ENCODE measurements at places on chromosomes 1 and 21.

DNA sequence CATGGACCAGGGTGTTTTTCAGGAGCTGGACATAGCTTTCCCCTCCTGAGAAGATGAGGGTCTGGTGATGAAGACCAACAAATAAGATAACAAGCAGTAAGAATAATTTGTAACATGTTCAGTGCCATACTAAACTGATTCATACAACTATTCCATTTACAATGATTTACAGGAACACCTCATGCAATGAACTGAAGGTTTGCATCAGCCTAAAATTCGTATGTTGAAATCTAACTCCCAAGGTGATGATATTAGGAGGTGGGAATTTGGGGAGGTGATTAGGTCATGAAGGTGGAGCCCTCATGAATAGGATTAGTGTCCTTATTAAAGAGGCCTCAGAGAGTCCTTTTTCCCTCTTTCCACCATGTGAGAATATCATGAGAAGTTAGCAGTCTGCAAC, 15.9 kb upstream of the NIBAN1 start:
- no peak for DNase-seq

DNA sequence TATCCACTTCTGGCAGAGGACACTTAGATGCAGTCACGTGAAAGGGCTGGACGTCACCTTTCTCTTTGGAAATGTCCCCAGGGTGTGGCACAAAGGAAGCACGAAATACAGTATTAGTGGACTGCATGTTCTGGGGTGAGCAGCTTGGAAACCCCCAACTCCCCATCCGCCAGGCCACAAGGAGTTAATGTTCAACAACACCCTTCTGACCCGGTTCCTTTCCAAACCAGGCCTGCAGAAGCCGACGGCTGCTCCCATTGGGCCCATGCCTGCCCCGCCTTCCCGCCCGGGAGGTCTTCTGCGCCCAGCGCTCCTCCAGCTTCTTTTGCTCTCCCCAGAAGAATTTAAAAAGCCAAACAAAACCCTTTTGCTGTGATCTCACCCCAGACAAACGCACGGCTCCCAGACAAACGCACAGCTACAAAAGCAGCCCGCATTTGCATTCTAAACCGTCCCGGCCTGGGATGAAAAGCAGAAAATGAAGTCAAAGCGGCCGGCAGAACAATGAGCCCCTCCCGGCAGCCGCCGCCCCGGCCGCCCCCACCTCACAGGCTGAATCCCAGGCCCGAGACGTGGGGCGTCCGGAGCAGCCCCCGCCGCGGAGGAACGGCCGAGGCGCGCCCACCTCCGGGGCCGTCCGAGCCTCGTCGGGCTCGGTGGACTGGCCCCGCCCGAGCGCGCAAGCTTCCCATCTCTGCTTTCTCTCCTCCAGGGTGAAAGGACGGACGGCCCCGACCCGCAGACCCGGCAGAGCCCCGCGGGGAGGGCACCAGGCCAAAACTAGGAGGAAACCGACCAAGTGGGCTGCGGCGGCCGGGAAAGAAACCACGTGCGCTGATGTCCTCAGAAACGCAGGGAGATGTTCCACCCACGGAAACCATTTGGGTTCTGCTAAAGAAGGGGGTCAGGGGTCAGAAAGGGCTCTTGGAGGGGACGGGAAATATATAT, 101.9 kb downstream of the PLPP3 start:
- DNase-seq = no peak

DNA sequence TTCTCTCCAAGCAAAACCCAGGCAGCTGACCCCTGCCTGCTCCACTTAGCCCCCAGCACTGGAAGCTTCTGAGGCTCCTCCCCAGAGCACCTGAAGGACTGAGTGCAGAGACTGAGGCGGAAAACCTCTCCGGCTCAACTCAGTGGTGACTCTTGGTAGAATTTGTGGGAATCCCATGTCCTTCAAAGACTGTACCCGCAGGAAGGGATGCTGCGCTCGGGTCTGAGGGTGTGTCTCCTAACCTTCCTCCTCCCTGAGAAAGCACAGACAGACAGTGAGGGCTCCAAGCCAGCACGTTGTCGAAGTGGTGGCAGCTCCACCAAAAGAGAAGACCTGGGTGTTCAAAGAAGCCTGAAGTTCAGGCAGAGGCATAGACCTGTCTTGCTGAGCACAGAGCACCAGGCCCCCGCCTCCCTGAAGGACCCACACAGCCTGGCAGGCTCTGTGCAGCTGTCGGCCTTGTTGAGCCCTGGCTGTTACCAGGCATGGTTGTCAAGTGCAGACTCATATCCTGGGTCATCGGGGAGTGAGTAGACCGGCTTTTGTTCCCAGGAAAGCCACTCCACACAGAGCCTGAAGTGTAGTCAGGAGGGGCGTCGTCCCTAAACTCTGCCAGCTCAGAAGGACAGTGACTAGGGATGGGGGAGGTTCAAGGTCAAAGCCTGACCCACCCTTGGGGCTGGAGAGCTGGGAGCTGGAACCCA, 36.7 kb downstream of the CSMD2 start:
- DNase-seq = no peak

- peak; percentile 64 for DNase-seq
Observed at GRCh38 chr1:47710329-47711071, 272.7 kb downstream of the FOXD2 start.

DNA sequence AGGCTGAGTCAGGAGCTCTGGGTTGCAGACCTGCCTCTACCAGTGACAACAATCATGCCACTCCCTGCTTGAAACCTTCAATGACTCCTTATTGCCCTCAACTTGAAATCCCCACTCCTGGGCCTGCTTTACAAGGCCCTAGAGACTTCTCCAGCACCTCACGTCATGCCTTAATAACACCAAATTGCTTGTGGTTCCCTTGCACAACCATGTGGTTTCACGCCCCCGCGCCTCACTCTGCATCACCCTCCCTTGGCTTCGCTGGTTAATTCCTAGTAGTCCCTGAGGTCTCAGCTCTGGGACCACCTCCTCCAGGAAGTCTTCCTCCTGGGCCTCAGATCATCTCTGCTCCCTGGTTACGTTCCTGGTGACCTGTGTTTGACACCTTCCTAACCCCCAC, 33.0 kb downstream of the EPHA2 start:
- no peak for DNase-seq

DNA sequence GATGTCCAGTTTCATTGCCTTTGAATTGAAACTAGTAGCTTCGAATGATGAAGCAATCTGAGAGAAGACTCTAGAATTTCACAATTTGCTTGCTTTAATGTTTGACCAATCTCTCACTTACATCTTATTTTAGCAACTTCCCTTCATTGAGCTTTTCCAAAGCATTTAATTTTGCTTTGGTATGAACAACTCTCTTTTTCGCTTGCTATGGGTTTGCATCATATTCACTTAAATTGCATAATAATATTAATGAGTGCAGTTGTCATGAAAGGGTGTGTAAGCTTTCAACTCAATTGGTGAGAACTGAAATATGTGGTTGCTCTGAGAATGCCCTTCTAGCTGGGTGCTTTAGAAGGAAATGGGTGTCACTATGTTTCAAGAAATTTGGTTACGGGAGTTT, 309.2 kb downstream of the HLX start:
- no peak for DNase-seq

DNA sequence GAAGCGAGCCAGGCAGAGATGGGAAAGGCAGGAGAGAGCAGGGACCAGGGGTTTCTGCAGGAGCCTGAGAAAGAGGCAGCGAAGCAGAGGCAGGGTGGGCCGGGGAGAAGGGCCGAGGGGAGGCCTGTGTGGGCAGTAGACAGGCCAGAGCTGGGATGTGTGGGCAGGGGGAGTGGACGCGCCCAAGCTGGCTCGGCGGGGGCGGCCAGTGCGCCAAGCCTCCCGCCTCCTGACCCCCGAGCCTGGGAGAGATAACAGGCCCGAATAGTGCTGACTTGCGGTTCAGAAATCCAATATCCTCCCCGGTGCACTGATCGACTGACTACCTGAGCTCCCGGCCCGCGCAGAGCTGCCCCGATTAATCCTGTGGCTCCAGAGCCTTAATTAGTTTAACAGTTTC, 41.9 kb downstream of the AHDC1 start:
- no peak for DNase-seq

DNA sequence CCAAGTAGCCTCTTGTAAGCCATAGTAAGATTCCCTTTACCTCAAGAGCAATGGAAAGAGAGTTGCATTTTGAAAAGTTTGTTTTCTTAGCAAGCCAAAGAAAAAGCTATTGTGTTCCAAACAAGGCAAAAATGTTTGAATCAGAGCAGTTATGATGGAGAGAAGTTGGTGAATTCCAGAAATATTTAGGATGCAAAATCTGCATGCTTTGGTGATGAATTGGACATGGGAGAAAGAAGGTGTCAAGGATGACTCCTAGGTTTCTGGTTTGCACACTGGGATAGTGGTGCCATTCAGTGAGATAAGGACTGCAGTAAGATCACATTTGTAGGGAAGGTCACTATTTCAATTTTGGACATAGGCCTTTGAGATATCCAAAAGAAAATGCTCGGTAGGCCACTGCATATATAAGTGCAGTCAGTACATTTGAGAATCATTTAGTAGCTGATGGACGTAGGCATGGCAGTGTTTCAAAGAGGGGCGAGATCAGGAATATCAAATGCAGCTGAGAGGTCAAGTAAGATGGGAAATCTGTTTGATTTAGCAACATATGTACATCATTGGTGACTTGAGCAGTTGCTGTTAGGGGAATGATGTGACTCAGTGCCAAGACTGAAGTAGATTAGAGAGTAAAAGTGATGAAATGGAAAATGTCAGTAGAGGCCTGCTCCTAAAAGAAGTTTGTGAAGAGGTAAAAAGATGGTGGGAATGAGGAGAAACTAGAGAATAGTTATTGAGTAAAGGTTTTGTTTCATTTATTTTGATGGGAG, 33.9 kb upstream of the GPR25 start:
- no peak for DNase-seq

DNA sequence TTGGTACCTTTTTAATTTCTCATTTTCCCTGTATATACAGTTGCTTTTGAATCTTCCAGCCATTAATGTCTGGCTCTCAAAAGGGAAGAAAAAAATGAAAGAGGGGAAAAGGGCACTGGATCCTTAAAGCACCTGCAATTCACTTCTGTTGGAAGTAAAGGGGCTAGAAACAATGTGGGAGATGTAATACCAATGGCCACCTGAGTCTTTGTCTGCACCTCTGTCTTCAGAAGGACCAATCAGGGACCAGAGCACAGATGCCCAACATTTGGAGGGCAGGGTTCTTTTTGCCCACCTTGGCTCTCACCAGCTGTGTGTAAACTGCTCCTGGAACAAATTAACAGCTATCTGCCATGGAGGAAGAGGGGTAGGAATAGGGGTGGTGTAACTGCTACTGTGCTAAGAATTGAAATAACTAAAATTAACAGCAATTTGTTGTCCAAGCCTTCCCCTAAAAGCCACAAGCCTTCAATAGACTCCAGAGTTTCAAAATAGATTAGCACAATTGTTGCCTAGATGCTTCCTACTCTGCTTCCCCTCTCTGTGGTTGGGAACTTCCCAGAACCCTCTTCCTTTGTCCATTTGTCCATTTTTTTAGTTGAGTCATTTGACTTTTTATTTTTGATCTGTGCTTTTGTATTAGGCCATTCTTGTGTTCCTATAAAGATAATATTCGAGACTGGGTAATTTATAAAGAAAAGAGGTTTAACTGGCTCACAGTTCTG, 11.5 kb upstream of the LRRC8B start:
- no peak for DNase-seq

GRCh38 chr1:16248603-16249516, 11.9 kb upstream of the CPLANE2 start:
- no peak for DNase-seq

GRCh38 chr1:229985613-229986010, 81.4 kb upstream of the GALNT2 start:
- no peak for DNase-seq

DNA sequence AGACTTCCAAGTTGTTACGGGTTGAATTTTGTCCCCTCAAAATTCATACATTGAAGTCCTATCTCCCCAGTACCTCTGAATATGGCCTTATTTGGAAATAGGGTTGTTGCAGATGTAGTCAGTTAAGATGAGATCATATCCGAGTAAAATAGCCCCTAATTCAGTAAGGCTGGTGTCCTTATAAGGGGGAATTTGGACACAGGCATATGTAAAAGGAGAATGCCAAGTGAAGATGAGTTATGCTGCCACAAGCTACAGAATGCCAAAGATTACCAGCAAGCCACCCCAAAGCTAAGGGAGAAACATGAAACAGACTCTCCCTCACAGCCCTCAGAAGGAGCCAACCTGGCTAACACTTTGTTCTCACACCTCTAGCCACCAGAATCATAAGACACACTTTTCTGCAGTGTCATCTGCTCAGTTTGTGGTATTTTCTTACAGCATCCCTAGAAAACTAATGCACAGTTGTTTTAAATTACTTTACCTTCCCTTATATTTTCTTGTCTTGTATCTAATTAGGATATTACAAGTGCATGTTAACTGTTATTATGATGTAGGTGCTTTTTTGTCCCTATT, 43.3 kb upstream of the PRDX6 start:
- DNase-seq = no peak

GRCh38 chr1:56508523-56508983, 70.8 kb downstream of the PLPP3 start:
- no peak for DNase-seq

- DNase-seq = no peak
Observed at GRCh38 chr21:31917108-31917507, 44.3 kb downstream of the HUNK start.

GRCh38 chr1:23601968-23602876, 42.9 kb upstream of the ID3 start:
- peak; percentile 52 for DNase-seq

DNA sequence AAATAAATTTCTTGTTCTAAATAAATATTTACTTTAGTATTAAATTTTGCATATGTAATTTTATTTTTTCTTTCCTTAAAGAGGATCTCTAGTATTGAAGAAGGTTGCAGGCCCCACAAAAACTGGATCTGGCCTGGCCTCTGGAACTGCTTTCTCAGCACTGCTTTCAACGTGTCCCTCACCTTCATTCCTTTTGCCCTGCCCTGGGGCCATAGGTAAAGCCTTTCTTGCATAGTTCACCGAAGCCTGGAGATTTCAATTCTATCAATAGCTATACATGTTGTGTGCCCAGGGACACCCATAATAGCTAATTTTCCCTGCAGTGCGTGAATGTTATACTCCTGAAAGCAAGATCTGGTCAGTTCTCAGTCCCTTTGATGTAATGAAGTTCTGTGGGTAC, 12.0 kb upstream of the GPR137B start:
- no peak for DNase-seq

DNA sequence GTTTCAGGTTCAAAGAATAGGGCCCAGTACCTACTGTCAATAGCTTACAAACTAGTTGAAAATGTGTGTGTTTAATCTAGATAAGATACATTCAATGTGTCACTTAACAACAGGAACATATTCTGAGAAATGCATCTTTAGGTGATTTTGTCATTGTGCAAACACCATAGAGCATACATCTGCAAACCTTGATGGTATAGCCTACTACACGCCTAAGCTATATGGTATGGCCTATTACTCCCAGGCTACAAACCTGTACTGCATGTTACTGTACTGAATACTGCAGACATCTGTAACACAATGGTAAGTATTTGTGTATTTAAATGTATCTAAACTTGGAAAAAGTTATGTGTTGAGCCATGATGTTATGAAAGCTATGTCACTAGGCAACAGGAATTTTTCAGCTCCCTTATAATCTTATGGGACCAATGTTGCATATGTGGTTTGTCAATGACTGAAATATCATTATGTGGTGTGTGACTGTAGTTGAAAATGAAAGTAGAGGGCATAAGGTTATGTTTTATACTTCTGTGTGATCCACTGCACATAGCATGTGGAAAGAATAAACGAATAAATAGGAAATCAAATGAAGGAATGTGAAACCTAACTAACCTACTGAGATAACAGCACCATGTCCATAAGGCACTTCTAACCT, 129.0 kb upstream of the CAMK1G start:
- no peak for DNase-seq

All from activated CD4-positive, alpha-beta T cell treated with anti-CD3 and anti-CD28 coated beads, Interleukin-2, amount 10 ng/mL, durations not matched to agents 7 days and 5 days (primary cell).